Adrenal gland (tissue), 19 donors: ENCODE measurements at places on chromosomes 2 and 18. TPM values are rescaled to one million over a fixed set of nuclear protein-coding genes. Genes with fewer than 3 reads are reported as not detected.

DNA sequence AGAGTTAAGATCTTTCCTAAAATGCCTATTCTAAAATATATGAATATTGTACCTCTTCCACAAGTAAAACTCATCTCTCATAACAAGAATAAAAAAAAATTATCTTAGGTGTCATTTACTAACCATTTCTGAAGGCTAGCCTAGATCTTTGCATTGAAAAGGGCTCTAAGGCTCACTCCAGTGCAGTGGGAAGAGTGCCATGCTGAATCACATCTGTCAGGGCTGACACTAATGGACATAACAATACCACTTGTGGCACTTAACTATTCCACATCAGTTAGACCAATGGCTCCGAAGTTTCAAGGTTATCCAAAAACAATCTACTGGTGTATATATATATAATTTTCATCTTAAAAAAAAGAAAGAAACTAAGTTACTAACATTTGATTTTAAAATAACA is 130.2 kb downstream of the EXOC6B start:
- no peaks in the 10 kb centered on the region for H3K27me3 ChIP-seq
- H3K4me3 ChIP-seq, result no peak overlapping the region
- no peak for DNase-seq
- no peak overlapping the region for H3K27ac ChIP-seq

KCNG2 gene
- 0.50 TPM for total RNA-seq

GRCh38 chr18:713135-713490 is 683 bp upstream of the ENOSF1 start:
- no peaks in the 10 kb centered on the region for H3K27me3 ChIP-seq
- no peaks in the 10 kb centered on the region for H3K36me3 ChIP-seq
- H3K4me1 ChIP-seq, result peaks cover 3% of the 10 kb centered on the region

GPAT2 gene
- 0.30 TPM for total RNA-seq

DNA sequence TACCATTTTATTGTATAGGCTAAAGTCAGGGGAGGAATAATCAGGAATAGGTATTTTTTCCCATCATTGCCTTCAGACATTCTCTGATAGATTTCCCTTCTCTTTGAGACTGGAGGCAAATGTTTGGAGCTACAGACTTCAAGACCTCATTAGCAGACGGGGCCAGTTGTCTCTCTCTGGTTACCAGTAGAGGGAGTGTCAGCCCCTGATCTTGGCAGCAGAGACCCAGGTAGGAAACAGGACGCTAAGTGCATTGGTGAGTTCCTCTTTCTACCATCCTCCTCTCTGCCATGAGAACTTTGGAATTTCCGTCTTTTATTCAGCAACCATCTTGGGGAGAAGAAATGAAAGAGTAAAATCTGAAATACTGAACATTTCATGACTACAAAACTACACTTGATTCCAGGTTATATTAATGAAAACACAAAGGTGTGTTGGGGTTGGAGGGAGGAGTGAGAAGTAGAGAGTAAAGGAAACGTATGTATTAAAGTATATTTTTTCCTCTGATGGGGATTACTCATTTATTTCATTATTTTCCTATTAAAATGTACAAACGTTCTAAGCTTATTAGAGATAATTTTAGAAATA is 186.2 kb upstream of the GCFC2 start:
- no peak overlapping the region for H3K4me3 ChIP-seq
- H3K4me1 ChIP-seq, result no peaks in the 10 kb centered on the region
- H3K36me3 ChIP-seq, result no peaks in the 10 kb centered on the region
- no peak overlapping the region for H3K27ac ChIP-seq
- H3K27me3 ChIP-seq, result no peaks in the 10 kb centered on the region

NAB1 gene
- total RNA-seq, result 24.1 TPM

PDE11A gene
- total RNA-seq, result 0.26 TPM

LHCGR gene
- total RNA-seq, result not detected

DNA sequence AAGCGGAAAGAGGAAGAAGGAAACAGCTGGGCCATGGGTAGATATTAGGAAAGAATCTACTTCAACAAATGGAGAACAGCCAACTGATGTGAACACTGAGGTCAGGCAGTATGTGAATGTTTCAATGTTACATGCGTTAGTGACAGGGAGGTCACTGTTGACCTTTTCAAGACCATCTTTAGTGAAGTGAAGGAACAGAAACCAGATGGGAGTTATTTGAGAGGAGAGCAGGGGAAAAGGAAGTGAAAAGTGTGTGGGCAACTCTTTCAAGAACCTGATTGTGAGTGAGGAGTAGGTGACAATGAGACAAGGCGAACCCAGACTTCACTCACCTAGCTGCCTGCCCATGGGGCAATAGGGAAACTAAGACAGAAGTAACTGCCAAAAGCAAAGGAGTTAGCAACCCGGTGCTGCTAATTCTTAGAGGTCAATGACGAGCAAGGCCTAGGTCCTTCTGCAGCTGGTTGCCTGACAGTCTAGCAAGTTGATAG is 67.0 kb downstream of the SP3 start:
- DNase-seq, result no peak
- no peak overlapping the region for H3K27ac ChIP-seq
- no peaks in the 10 kb centered on the region for H3K27me3 ChIP-seq
- no peaks in the 10 kb centered on the region for H3K4me1 ChIP-seq
- H3K4me3 ChIP-seq, result no peak overlapping the region
- H3K36me3 ChIP-seq, result no peaks in the 10 kb centered on the region

DNA sequence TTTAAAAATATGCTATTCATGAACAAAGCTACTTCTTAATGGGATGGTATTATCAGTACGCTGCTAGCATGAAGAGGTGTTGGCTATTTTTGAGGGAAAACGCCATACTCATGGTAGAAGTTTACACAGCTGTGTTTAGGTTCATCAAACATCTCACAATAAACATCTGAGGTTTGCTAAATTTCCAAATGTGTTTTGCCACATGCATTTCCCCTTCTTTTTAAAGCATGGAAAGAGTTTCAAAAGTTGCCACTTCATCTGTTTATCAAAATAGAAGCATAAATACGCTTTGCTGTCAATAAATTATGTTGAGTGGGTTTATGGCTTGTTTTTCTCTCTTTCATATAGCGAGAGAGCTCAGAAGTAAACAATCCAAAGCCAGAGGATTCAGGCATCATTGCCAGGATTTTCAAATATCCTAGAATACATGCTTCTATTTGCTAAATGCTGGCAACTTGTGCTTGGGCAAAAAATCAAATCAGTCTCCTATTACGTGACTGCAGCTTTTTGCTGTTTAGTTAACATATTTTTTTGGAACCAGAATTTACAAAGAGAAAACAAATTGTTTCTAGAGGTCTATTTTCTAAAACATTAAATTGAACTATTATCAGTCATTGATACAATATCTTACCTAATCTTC is 1919.9 kb upstream of the LRRTM1 start:
- no peak for DNase-seq
- no peaks in the 10 kb centered on the region for H3K27me3 ChIP-seq
- no peak overlapping the region for H3K27ac ChIP-seq
- no peak overlapping the region for H3K4me3 ChIP-seq
- H3K36me3 ChIP-seq, result no peaks in the 10 kb centered on the region

GRCh38 chr2:226115832-226116200 is 683.8 kb downstream of the IRS1 start:
- H3K36me3 ChIP-seq, result no peaks in the 10 kb centered on the region
- no peaks in the 10 kb centered on the region for H3K27me3 ChIP-seq
- H3K4me3 ChIP-seq, result no peak overlapping the region
- H3K27ac ChIP-seq, result no peak overlapping the region
- peaks cover 26% of the 10 kb centered on the region for H3K4me1 ChIP-seq
- DNase-seq, result no peak

ANKRD30BL gene
- not detected for total RNA-seq

GRCh38 chr2:232276084-232276732 is 102.3 kb upstream of the ALPP start:
- H3K27me3 ChIP-seq, result no peaks in the 10 kb centered on the region
- no peaks in the 10 kb centered on the region for H3K4me1 ChIP-seq
- H3K27ac ChIP-seq, result no peak overlapping the region
- no peak overlapping the region for H3K4me3 ChIP-seq

- H3K36me3 ChIP-seq, result no peaks in the 10 kb centered on the region
- peaks cover 4% of the 10 kb centered on the region for H3K4me1 ChIP-seq
- no peak for DNase-seq
- H3K27me3 ChIP-seq, result no peaks in the 10 kb centered on the region
- H3K4me3 ChIP-seq, result no peak overlapping the region
Measured at GRCh38 chr2:186691900-186692299, 2.0 kb upstream of the FAM171B start.

GRCh38 chr2:176128982-176129796 is at the start of gene HOXD8:
TSS of gene HOXD8 (plus strand) at chr2:176129705. CDS start at chr2:176130367, 662 bp downstream.
- peak; percentile 78 for DNase-seq
- no peak within 1 kb of the TSS for H3K4me3 ChIP-seq
- no peaks in the 10 kb centered on the region for H3K36me3 ChIP-seq
- peaks cover 24% of the 10 kb centered on the region for H3K4me1 ChIP-seq

DNA sequence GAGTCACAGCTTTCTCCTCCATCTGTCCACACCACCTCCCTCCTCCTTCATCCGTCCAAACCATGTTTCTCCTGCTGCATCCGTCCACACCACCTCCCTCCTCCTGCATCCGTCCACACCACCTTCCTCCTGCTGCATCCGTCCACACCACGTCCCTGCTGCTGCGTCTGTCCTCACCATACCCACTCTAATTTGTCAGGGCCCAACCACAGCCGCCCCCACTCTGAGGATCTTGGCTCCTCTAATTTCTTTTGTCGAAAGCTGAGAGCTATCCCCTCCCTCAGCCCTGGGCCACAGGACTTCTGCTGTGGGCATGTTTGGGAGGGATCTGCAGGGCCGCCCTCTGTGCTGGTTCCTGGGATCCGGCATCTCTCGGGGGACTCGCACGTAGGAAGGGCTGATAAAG is 67.4 kb downstream of the TPO start:
- no peaks in the 10 kb centered on the region for H3K36me3 ChIP-seq
- H3K4me3 ChIP-seq, result no peak overlapping the region
- H3K27ac ChIP-seq, result no peak overlapping the region
- H3K4me1 ChIP-seq, result no peaks in the 10 kb centered on the region
- H3K27me3 ChIP-seq, result no peaks in the 10 kb centered on the region

DNA sequence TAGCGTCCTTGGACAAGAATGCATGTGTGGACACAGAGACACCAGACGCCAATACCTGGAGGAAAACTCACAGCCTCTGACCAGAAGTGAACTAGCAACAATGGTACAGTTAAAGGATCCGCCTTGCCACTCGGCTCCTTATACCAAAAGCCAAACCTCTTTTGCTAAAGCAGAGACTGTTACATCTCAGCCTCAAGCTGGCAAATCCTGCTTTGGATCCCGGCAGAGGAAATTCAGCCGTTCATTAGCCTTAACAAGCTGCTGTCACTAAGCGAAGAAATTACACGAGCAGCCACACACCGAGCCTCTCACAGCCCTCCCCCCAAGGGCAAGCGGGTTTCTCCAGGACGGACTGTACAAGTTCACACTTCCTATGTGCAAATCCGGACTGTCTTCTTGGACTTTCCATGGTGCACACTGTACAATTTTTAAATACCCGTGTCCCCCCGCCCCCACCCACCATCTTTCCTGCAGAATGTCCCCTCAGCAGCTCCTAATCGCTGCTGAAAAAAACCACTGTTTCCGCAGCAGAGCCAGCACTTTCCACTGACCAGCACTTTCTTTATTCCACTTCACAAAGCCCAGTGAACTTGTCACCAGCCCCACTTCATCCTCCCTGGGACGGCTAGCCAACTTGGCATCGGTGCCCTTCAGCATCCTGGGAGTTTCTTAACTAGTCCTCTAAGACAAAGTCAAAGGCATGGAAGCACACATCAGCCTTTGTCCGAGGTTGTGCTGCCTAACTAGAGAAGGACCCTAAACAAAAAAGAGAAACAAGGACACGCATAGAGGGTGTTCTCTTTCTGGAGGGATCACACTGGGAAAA is 1.5 kb downstream of the KLF7 start:
- H3K36me3 ChIP-seq, result no peaks in the 10 kb centered on the region
- H3K27me3 ChIP-seq, result no peaks in the 10 kb centered on the region
- H3K4me3 ChIP-seq, result no peak overlapping the region
- peak; percentile 78 for DNase-seq

- DNase-seq, result no peak
- no peaks in the 10 kb centered on the region for H3K36me3 ChIP-seq
- H3K27me3 ChIP-seq, result no peaks in the 10 kb centered on the region
Measured at GRCh38 chr2:30561349-30561748, 114.3 kb downstream of the LCLAT1 start.

- H3K4me1 ChIP-seq, result no peaks in the 10 kb centered on the region
- no peaks in the 10 kb centered on the region for H3K27me3 ChIP-seq
- no peak overlapping the region for H3K4me3 ChIP-seq
- no peaks in the 10 kb centered on the region for H3K36me3 ChIP-seq
- no peak overlapping the region for H3K27ac ChIP-seq
Measured at GRCh38 chr2:138110453-138111083, 146.3 kb downstream of the HNMT start.

DNA sequence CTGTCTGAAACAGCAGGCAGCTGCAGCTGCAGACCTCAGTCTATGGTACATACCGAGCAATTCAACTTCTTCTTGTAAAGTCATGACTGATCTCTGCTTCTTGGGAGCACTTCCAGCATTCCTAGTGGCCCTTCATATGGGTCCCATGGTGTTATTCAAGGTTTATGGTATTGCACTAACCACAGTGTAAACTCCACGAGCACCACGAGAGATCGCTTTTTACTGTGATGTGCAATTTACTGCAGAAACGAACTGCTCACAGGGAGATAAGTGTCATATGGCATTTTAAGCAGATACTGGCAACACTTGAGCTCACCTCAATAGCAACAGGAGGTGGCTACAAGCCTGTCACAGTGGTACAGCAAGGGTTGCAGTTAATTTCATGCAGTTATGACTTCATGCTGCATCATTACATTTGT is 38.6 kb upstream of the SH3BP4 start:
- no peak overlapping the region for H3K4me3 ChIP-seq
- H3K36me3 ChIP-seq, result no peaks in the 10 kb centered on the region
- no peak overlapping the region for H3K27ac ChIP-seq
- DNase-seq, result no peak
- no peaks in the 10 kb centered on the region for H3K4me1 ChIP-seq

EVA1A gene
- 1.4 TPM for total RNA-seq

GRCh38 chr18:67421651-67422050 is 94.9 kb downstream of the DSEL start:
- no peak overlapping the region for H3K4me3 ChIP-seq
- no peaks in the 10 kb centered on the region for H3K27me3 ChIP-seq
- no peak for DNase-seq
- H3K4me1 ChIP-seq, result peaks cover 4% of the 10 kb centered on the region
- H3K36me3 ChIP-seq, result no peaks in the 10 kb centered on the region
- H3K27ac ChIP-seq, result no peak overlapping the region

- H3K27ac ChIP-seq, result no peak overlapping the region
- H3K36me3 ChIP-seq, result no peaks in the 10 kb centered on the region
- no peak for DNase-seq
Measured at GRCh38 chr2:71362447-71362846, 30.9 kb downstream of the ZNF638 start.

SPAST gene
- 26.1 TPM for total RNA-seq

DNA sequence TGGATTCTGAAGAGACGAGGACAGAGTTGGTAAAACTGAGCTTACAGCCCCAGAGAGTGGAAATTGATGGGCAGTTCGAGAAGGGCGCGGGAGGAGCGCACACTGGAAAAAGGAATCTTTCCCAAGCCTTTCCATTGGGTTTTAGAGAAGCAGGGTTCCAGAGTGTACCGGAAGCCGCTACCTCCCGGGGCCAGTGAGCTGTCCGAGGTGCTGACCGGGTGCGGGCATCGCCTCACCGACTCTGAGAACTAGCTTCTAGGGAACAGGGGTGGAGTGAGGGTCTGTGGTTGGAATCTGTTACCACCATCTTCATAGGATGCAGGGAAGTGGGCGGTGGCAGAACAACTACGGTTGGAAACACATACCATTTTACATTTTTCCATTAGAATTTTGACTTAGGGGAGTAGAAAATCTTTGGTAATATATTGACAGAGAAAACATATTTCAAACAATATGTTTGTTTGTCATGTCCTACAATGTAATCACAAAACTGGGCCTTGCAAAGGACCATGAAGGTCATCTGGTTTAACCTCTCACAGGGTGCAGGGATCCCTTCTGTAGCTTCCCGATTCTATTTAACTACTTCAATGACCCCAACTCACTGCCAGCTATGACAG is 724 bp downstream of the NMS start:
- no peak for DNase-seq
- H3K27me3 ChIP-seq, result peaks cover 11% of the 10 kb centered on the region
- H3K27ac ChIP-seq, result no peak overlapping the region
